ENCODE measurements at places on chromosomes 16 and 17. TPM values are rescaled to one million over a fixed set of nuclear protein-coding genes. Genes with fewer than 3 reads are reported as not detected.

Gene DCTN5
- 42.6 TPM for total RNA-seq

Gene TUBG2
- 21.3 TPM for total RNA-seq

Gene CRHR1
- not detected for total RNA-seq

Gene RMI2
- total RNA-seq = not detected

Gene AURKB
- total RNA-seq = 1.3 TPM

Gene PAQR4
- total RNA-seq = 6.6 TPM

Gene SLC13A2
- not detected for total RNA-seq

GRCh38 chr17:11559601-11560000, 38.7 kb upstream of the DNAH9 start:
- no peak for DNase-seq

DNA sequence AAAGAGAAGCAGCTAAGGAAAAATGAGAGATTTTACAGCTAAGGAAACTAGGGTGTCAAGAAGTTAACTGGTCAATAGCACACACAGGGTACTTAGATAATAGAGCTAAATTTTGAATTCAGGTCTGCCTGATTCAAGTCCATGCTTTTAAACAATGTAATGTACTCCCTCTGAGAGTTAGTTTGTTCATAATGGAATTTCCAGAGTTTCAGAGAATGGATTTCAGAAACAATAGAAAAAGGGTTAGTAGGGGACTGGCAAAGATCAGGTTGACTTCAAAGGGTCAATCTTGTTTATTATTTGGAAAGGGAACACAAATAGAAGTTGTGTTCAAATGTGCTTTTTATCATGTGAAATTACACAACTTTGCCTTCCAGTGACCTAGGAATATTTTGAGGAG, 17.9 kb downstream of the NSRP1 start:
- no peak for DNase-seq

DNA sequence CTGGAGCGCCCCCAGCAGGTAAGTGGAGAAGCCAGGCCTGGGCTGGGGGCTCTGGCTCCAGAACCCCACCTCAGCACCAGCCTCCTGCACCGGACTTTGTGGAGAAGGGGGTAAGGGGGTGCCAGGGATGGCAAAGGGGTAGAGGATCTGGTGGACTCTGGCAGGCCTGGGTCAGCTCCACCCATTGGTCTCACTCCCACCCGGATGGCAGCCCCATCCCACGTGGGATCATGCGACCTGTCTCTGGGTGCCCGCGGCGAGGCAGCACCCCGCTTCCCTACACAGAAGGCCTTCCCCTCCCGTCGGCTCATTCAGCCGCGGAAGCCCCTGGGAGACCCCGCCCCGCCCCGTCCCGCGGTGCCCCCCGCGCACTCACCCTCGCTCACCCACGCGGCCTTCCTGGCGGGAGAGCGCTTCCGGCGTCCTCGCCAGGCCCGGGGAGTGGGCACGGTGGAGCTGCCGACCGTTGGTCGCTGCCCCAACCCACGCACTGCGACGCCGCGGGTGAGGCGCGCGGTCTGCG, 498 bp upstream of the PLEKHG4 start:
- peak; percentile 69 for DNase-seq

DNA sequence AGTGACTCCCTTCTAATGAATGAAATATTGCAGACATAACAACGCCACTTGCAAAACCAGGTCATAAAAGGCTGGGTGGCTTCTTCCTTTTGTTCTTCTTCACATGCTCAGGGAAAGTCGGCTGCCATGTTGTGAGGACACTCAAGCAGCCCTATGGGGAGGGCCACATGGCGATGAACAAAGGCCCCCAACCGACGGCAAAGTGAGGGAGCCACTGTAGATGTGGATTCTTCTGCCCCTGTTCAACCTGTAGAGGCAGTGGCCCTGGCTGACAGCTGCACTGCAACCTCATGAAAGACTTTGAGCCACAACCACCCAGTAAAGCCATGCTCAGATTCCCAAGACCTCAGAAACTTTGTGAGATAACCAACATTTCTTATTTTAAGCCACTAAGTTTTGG, 203.5 kb upstream of the TNRC6C start:
- DNase-seq = no peak

GRCh38 chr16:48969611-48970010, 312.0 kb downstream of the CBLN1 start:
- no peak for DNase-seq

GRCh38 chr17:48646183-48647102, 20.3 kb upstream of the HOXB9 start:
- no peak for DNase-seq

- no peak for DNase-seq
Observed at GRCh38 chr16:71846431-71846830, 655 bp downstream of the ATXN1L start.

DNA sequence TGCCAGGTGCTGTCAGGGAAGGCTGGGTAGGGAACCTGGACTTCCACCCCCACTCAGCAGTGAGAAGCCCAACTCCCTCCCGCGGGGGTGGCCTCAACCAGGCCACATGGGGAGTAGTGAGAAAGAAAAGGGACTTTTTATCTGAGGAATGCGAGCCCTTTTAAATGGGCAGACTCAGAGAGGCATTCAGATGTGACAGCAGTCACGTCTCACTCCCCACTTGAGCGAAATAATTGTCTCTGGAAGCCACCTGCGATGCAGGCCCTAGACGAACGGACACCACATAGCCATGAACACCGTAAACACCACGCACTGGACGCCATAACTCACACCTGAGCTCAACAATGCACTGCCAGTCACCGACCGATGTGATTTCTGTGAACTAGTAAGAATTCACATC, 11.9 kb upstream of the CD300E start:
- no peak for DNase-seq

GRCh38 chr16:72443809-72444208, 271.9 kb upstream of the PMFBP1 start:
- DNase-seq = no peak

DNA sequence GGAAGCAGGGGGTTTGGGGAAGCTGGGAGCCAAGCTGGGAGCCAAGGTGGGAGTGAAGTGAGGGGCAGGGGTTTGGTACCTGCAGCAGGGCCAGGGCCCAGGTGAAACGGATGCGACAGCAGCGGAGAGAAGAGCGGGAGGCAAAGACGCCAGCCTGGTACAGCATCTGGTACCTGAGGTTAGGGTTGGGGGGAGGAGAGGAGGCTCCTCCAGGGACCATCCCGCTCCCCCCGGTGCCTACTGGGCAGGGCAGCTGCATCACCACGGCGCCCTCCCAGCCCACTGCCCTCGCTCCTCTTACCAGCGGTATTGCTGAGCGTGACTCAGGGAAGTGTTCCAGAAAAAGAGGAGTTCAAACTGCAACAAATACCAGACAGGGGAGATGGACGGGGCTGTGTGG, 9.8 kb downstream of the CLN3 start:
- no peak for DNase-seq

Data from right cardiac atrium (tissue), 5 donors.